ENCODE measurements at places on chromosomes 16 and 17.

DNA sequence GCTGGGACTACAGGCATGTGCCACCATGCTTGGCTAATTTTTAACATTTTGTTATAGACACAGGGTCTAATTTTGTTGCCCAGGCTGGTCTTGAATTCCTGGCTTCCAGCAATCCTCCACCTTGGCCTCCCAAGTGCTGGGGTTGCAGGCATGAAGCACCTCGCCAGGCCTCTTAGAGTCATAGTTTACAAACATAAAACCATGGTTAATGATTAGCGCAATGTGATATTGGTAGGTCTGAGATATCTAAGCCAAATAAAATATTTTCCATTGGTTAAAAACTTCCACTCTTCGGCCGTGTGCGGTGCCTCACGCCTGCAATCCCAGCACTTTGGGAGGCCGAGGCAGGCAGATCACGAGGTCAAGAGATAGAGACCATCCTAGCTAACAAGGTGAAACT lies 16.6 kb downstream of the TXNDC11 start:
- no peak for DNase-seq

DNA sequence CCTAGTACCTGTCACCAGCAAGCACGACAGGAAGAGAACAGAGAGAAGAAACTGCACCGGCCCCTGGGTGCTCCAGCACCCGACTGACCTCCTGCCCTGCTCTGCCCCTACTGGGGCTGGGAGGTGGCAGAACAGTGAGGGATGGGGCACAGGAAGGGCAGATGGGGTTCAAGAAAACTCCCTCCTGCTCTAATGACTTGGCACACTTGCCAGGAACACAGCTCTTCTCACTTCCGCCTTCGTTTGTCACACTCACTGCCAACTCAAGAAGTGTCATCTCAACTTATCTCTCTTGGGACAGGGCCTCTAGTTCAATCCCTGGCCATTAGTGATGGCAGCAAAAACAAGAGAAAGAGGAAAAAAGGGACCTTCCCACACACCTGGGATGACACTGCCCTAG lies 42.7 kb upstream of the ICAM2 start:
- DNase-seq = no peak

GRCh38 chr17:48804936-48805411 lies 12.1 kb downstream of the TTLL6 start:
- DNase-seq = peak; percentile 19

GRCh38 chr17:75260641-75261335 lies 618 bp downstream of the GGA3 start:
- no peak for DNase-seq

GRCh38 chr16:58197314-58198012 lies 443 bp downstream of the CSNK2A2 start:
- peak; percentile 5 for DNase-seq

DNA sequence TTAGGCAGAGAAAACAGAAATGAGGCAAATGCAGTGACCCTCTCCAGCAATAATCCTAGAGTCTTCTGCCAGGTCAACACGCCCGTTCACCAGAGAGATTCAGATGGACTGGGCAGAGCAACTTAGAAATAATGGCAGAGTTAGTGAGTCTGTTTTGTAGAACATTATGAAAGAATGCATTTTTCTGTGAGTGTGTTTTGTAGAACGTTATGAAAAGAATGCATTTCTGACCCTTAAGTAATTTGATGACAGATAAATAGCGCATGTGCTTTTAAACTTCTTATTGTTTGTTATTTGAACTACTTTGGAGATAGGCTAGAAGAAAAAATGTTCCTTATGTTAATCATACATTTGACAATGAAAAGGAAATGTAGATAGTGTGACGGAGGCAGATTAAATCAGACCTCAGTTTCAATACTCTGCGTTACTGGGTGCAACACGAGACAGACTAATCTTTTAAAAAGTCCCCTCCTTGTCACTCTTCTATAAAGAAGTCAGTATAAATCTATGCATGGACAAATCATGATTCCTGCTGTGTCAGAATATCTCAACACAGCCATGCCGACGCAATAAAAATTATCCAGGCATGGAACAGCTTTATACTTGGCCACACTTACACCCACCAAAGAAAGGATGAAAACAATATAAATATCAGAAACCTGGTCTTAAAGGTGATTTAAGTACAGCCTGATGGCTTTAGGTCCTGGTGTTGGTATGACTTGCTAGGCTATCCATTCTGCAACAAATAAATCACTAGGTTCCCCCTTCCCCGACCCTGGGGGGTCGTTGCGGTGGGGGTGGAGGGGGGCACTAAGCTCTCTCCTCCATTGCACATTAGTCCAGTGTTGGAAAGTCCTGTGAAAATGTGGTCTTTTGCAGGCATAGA lies 47.8 kb downstream of the MARCHF10 start:
- DNase-seq = no peak

GRCh38 chr16:81487301-81487720 lies 42.7 kb downstream of the CMIP start:
- DNase-seq = no peak
